NCI-H1048 (cell line): ENCODE measurements at places on chromosomes 12 and 14.

GRCh38 chr12:12930633-12931219 is 21.2 kb downstream of the GPRC5D start:
- DNase-seq = no peak

GRCh38 chr12:50614167-50614759 is 109.5 kb downstream of the DIP2B start:
- DNase-seq = no peak

- DNase-seq = no peak
Measured at GRCh38 chr14:32905013-32905412, 33.7 kb upstream of the NPAS3 start.

DNA sequence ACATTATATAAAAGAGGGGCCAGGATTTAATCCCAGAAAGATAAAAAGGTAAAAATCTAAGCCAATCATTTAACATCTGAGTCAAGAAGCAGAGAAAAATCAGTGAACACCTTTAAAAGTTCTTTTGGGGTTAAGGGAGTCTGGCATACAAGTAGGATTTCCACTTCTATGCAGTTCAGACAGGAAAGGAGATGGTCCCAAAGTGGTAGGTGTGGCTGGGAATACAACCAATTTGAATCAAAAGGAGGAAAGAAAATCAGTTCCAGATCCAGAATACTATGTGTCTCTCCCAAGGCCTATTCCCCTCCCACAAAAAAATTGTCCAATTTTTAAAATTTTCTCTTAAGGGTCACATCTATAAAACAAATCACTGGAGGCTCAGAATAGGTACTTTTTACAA is 167.4 kb downstream of the PHLDA1 start:
- DNase-seq = no peak

GRCh38 chr14:80202888-80203562 is 8.3 kb downstream of the DIO2 start:
- no peak for DNase-seq

DNA sequence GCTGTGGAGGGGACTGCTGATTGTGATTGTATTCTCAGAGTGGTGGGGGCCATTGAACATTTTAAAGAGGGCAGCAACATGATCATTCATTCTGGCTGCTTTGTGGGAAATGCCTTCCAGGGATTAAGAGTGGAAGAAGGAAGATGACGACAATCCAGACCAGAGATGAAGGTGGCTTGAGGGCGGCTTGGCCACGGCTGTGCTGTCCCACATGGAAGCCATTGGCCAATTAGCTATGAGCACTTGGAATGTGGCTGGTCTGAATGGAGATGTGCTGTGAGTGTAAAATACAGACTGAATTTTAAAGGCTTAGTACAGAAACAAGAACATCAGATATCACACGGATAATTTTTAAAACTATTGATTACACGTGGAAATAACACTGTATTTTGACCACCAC is 19.2 kb upstream of the SLC10A1 start:
- DNase-seq = no peak

GRCh38 chr14:105709281-105710118 is 183.1 kb downstream of the TMEM121 start:
- DNase-seq = no peak

DNA sequence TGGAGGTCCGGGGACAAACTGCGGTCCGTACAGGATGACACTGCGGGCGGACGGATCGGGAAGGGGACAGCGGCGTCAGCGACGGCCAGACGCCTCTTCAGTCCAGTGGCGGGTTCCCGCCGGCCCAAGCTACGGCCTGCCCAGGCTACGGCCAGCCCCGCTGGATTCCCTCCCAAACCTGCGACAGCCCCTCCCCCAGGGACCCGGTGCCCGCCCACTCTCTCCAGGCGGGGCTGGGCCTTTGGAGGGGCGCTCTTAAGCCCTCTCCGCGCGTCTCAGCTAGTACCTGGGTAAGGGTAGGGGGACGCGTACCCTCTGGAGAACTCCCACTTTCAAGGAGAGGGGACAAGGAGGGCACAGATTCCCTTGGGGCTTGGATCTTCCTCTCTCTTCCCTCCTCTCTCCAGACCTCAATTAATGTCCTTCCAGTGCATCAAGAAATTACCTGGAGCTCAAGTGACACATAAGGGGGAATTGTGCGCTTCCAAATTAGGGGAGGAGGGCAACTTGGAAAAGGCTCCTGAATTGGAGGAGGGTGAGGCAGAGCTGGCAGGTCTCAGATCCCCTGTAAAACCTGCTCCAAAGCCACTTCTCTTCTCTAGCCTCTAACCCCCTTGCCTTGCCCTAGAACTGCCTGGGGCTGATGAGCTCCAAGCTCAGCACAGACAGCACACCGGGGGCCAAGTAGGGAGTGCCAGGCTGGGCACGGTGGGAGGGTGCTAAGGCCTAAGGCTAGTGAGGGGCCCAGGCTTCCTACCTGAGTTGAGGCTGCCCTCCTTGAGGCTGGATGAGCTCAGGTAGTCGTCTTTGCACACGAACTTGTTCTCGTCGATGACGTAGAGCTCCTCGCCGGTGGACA is 3.1 kb downstream of the LHX5 start:
- DNase-seq = no peak

DNA sequence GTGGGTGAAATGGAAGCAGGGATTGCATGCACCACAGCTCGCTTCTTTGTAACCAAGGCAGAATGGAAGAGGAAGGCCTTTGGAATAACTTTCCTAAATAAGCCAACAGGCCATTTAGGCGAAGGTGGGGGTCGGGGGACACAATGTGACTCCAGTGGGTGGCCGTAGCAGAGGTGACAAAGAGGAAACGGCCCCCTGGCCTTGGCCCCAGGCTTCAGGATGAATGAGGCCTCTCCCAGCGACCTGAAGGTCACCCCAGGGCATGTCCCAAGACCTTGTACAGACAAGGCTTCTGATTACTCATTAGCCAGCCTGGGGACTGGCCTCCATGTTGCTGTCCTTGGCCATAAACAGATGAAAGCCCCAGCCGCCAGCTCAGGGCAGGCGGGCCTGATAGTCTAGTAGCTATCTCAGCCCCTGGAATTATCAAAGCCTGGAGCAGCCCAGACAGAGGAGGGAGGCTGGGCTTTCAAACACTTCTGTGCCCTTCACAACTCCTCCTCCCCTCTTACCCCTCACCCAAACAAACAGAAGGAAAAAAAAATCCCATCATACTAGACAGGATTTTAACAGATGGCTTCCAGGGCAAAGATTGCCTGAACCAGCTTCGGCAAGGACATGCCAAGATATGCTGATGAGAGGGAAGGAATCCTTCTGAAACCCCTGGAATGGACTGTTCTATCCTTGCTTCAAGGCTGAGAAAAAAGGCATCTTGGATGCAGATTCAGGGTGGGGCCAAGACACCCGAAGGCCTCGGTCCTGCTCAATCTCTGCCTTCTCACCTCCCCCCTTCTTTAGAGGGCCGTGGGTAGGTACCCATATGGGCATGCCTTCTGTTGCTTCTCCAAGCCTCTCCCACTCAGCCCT is 142.3 kb upstream of the PARP11 start:
- DNase-seq = no peak

DNA sequence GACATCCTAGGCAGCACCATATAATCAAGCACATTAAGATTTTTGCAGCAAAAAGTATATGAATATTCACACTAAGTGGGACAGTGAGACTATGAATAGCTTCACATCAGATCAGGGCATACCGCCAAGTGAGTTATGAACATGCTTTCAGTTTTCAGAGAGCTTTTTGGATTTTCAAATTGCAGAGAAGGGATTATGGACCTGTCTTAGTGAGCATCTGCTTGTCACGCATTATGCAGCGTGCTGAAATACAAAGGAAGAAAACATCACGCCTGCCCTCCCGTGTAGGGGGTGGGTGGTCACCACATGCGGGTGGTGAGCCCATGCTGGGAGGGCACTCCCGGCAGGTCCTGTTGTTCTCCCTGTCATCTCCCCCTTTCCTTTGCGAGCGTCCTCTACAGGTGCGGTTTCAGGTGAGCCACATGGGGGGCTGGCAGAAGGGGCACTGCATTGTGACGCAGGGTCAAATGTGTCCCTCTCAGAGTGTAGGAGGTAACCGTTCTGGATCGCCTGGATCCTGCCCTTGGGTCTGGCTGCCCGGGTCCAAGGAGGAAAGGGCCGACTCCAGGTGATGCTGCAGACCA is 42.6 kb downstream of the TRAF3 start:
- no peak for DNase-seq

GRCh38 chr12:79012636-79013035 is 148.1 kb downstream of the SYT1 start:
- DNase-seq = no peak

DNA sequence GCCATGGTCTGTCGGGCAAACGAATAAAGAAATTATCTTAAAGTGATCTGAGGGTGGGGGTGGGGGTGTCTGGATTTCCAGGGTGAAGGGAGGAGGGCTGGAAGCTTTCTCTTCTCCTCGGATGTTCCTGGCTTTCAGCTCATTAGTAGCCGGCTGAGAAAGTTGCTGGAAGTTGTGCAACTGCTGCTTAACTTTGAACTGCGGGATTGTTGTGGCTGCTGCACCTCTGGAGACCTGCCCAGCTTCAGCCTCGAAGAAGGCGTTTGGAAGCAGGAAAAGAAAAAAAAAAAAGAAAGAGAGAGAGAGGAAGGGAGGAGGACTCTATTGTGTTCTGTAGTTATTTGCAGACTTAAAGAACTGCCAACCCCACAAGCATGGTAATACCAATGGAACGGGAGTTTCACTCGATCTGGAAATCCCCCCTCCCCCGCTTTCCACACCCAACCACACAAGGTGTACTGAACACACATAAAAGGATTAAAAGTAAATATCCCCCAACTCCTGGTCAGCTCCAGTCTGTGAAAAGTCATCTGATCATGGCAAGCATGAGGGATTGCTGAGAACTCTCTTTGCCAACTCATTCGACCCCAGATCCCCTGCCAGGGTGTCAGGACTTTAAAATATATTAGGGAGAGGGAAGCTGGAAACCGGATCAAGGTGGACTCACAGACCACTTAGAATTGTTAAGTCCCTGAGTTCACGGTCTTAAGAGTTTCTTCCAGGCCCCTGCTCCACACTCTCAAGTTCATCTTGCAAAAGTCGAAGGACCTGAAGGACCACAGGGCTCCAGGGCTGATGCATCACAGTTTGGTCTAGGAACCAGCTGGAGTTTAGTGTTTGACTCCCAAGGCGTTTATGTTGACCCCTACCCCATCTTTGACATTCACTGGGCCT is at the start of gene RASSF9:
Gene RASSF9 (minus strand): TSS at position 213 of the 894 bp plus-strand sequence. CDS start 208 bp downstream, at position 5.
- DNase-seq = no peak

DNA sequence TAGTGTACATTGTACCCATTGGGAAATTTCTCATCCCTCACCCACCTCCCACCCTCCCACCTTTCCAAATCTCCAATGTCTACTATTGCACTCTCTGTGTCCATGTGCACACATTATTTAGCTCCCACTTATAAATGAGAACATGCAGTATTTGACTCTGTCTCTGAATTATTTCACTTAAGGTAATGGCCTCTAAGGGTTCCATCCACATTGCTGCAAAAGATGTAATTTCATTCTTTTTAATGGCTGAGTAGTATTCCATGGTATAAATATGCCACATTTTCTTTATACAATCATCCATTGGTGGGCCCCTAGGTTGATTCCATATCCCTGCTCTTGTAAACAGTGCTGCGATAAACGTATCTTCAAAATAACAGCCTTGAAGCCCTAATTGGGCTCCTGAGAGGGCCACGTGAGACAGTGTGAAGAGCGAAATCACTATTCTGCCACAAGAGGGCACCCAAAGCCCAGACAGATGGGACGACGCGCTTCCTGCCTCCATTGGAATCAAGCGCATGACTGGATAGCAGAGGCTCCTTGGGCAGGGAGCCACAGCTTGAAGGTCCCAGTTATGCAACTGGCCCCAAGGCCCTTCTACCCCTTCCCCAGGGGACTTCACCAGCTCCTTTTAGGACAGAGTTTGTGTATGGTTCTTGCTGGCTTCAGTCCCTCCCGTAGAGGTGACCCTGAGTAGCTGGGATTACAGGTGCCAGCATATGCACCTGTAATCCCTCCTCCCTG is 21.3 kb upstream of the CD27 start:
- DNase-seq = peak; percentile 82

GRCh38 chr12:124395284-124395752 is 100.4 kb downstream of the RFLNA start:
- DNase-seq = no peak

DNA sequence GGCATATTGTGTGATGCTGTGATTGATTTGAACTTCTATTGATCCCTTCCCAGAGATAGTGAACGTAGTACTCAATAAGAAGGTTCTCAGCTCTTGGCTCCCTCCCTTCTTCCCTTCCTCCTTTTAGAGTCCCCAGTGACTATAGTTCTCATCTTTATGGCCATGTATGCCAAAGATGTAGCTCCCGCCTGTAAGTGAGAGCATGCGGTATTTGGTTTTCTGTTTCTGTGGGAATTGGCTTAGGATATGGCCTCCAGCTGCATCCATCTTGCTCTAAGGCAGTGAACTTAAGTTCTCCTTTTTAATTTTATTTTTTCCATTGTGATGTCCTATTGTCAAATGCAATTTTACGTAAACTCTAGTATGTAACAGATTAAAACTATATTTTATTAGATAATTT is 109.5 kb downstream of the AEBP2 start:
- no peak for DNase-seq

- no peak for DNase-seq
Measured at GRCh38 chr12:124917135-124917840, 2.8 kb upstream of the UBC start.

DNA sequence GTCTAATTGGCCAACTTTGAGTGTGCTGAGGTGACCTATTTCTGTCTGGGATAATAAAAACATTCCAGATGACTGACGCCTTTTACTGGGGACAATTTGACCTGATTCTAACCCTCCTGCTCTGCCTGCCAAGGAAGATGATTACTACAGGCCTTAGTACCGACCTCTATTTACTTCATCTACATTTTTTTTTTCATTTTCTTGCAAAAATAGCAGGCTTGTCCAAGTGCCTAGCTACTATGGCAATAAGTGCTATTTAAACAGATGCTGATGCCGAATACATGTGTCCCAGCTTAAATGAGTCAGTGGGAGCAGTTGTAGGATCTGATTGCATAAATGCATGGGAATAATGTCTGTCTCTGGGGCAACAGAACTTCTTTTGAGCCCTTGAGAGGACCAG is 254.3 kb downstream of the RGS6 start:
- no peak for DNase-seq

GRCh38 chr12:46342562-46343033 is 30.0 kb downstream of the SLC38A2 start:
- no peak for DNase-seq

GRCh38 chr14:99192028-99192621 is 79.9 kb downstream of the BCL11B start:
- DNase-seq = no peak

DNA sequence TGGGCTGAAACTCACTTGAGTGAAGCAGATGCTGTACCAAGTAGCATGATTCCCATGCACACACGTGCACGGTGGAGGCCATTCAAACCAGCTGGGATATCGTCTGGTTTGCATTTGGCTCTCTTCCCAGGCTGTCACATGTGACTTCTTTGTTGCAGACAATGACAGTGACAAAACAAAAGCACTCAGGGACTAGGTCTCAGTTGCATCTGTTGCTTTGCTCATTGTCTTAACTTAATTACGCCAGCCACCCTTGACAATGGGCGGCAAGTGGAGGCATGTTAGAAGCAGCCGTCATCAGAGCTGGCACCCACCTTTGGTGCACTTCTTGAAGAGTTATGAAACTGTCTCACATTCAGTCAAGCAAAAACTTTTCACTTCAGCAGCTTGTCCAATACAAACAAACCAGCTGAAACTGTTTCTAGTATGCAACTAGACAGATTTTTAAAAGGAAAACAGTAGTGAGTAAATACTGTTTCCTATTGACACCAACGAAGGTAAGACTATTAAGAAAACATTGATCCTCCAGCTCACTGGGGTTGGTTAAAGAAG is 74.3 kb downstream of the IGF1 start:
- DNase-seq = no peak

- no peak for DNase-seq
Measured at GRCh38 chr12:41467591-41468325, 279.6 kb downstream of the PDZRN4 start.

- no peak for DNase-seq
Measured at GRCh38 chr12:54411391-54412241, 7.5 kb downstream of the ITGA5 start.
